ENCODE measurements at places on chromosomes 3 and 15.

- no peak for DNase-seq
Observed at GRCh38 chr15:73370151-73370550, 1.4 kb upstream of the HCN4 start.

- DNase-seq = no peak
Observed at GRCh38 chr15:70236341-70237086, 138.8 kb upstream of the TLE3 start.

GRCh38 chr15:35321926-35322325 is 224.0 kb downstream of the DPH6 start:
- no peak for DNase-seq

GRCh38 chr15:70159001-70159712 is 61.4 kb upstream of the TLE3 start:
- no peak for DNase-seq

Data from NCI-H1436 (cell line).